Stimulated activated naive CD4-positive, alpha-beta T cell (primary cell): ENCODE measurements at places on chromosomes 7 and 10.

DNA sequence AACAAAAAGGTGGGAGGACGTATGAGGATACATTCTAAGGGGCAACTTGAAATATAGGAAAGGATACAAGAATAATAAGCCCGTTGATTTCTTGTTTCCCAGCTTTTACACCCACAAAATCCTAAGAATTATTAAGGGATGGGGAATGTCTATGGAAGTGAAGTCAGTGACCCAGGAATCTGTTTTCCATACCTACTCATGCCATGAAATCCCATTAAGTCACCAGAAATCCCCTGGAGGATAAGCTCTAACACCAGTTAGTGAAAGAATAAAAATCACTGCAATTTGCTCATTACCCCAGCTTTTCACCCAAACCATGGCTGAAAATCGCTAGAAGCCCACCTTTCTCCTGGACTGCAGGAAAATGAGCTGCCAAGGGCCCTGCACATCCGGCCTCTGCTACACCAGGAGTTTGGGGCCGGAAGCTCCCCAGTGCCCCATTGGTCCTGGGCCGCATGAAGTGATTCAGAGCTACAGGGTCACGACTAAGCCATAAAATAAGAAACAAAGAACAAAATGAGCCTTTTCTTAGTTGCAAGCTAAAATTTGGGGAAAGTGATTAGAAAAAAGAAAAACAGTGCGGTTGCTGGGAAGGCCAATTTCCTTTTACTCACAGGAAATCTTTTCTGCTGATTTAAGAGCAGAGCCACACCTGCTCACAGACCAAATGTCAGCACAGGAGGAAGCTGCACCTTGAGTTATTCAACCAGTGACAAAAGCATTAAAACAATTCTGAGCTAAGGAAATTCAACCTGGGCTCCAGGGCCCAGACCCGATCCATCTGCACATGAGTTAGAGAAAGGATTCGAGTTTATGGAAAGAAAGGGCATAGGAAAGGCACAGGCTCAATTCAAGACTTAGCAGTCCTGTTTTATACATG lies 40.3 kb downstream of the HIPK2 start:
- DNase-seq: peak; percentile 5

DNA sequence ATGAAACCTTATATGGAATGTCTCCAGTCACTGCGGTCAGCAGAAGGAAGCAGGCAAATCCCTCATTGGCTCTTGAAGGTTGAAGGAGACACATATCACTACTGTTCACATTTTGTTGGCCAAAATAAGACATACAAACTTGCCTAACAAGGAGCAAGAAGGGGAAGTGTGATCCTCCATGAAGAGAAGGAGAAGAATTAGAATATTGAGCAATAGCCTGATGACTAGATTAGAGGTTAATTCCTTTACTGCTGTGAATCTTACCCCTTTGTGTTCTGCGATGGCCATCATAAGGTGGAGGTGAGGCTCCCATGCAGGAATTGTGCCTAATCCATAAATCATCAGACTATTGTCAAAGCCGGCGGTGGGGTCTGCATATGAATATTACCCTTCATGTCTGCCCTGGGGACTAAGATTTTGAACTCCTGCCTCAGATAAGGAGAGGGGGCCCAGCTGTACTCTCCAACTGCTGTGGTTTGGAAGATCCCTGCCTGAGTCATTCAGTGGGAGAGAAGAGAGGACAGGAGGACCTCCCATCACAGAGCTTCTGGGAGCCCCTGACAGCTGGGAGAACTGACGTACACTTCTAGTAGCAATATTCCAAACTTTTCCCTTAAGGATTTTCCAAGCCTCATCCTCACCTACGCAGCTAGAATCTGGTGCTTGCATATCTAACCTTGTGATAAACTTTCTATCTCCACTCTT lies 398.5 kb downstream of the REEP3 start:
- no peak for DNase-seq

DNA sequence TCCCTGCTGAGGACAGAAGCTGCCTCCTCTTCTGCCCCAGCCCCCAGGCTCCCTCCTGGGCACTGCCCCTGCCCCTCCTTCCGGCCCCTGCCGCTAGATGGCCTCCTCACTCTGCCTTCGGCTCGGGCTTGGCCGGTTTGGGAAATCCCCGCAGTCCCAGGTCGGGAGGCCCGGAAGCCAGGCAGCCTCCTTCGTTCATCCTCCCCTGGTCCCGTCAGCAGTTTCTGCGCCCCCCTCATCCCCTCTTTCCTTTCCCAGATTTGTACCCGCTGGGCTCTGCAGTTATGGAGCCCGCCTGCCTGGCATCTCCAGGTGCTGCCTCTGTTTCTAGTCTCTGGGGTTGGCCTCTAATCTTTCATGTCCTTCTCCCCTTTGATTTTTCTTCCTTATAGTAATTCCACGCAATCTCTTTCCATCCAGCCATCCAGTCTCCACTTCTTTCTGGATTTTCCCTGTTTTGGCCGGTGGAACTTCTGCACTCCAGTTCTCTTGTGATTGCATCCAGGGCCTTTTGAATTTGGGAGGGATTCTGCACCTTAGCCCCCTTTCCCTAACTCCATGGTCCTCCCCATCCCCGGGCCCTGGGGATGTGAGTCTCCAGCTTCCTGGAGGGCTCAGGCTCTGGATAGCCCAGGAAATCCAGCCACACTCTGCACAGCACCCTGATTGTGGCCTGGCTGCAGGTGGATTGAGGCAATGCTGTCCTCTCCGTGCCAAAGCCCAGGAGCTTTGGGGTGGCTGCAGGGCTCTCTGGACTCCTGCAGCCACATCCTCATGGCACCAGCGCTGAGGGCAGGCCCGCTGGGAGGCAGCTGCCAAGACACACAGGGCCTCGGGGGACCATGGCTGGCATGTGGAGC lies 3.3 kb upstream of the SHH start:
- peak; percentile 57 for DNase-seq

- no peak for DNase-seq
These were observed 14.4 kb downstream of the NPSR1 start for GRCh38 chr7:34672430-34672829.

- DNase-seq: no peak
These were observed 8.2 kb upstream of the C1GALT1 start for GRCh38 chr7:7173956-7174632.

GRCh38 chr7:42319631-42320030 lies 82.6 kb upstream of the GLI3 start:
- no peak for DNase-seq

DNA sequence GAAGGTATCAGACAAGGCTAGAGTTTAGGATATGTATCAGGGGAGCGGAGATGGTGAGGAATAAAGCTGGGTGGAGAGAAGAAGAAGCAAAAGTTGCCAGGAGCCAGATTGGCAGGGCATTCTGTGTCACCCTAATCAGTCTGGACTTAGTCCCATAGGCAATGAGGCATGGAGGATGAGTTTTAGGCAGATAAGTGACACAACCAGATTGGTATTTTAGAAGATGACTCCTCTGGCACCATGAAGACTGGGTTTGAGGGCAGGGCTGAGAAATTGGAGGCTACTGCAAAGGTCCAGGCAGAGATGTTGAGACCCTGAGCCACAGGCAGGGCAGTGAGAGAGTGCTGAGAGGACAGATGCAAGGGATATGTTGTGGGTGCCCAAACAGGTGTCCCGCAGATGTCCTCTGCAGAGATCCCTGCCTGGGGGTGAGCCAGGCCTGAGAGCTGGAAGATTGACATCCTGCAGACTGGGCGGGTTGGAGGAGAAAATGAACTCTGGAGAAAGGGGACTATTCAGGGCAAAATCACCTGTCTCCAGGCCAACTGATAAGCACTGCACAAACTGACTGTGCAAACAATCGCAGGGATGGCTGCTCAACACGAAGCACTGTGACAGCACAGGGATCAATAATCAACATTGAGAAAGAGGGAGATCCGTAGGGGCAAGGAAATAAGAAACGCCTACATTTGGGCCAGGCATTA lies 11.9 kb upstream of the HABP2 start:
- DNase-seq: no peak

DNA sequence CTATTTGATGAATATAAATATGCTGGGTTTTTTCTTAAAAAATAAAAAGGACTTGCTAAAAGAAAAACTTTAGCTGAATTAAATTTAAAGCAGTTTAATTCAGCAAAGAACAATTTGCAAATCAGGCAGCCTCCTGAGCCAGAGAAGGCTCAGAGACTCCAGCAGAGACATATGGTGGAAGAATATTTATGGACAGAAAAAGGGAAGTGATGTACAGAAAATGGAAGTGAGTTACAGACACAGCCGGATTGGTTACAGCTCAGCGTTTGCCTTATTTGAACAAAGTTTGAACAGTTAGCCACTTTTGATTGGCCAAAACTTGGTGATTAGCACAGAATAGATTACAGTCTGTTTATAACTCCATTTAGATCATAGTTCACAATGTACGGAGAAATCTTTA lies 110.3 kb downstream of the GAD2 start:
- no peak for DNase-seq

GRCh38 chr7:105149827-105150226 lies 135.8 kb downstream of the KMT2E start:
- DNase-seq: no peak

GRCh38 chr7:72503644-72504043 lies 91.5 kb upstream of the CALN1 start:
- DNase-seq: no peak

DNA sequence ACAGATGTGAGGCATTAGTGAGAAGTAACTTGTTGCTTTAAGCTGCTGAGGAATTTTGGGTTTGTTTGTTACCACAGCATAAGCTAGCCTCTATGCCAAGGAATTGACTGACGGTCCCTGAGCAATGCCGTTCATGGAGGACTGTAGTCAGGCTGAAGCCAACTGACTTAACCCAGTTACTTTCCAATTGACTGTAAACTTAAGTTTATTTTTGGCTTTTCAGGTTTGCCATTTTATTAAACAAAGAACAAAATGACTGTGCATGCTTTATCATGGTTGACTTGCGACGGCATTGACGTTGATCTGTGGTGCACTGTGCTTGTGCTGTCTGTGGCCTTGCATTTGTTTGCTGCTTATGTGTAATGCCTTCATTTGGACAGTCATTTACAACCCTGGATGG lies 53.5 kb downstream of the DNAJB9 start:
- no peak for DNase-seq

- no peak for DNase-seq
These were observed 4.6 kb downstream of the ARL4A start for GRCh38 chr7:12692035-12692434.
